CD4-positive, alpha-beta T cell treated with Interleukin-17A for 1 hour (primary cell): ENCODE measurements at places on chromosomes 5 and 9.

- DNase-seq = no peak
Measured at GRCh38 chr9:4980086-4980727, 4.9 kb upstream of the JAK2 start.

DNA sequence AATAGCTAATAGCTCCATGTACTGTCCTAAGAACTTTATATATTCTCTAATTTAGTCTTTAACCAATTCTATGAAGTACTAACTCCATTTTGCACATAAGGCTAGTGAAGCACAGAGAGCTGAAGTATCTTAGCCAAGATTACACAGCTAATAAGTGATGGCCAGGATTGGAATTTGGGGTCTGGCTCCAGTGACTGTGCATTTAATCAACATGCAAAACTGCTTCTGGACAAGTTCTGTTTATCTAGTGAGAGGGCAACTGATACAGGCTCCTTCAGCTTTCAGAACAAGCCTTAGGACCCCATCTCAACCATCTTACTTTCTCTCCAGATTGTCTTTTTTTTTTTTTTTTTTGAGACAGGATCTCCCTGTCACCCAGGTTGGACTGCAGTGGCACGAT, 21.3 kb downstream of the SLC25A25 start:
- no peak for DNase-seq

- peak; percentile 9 for DNase-seq
Measured at GRCh38 chr5:14364576-14365472, 216.8 kb upstream of the OTULINL start.

GRCh38 chr5:18068826-18069225, 434.6 kb downstream of the TAF11L14 start:
- DNase-seq = no peak

- DNase-seq = no peak
Measured at GRCh38 chr5:129460672-129460935, 506 bp downstream of the ADAMTS19 start.

DNA sequence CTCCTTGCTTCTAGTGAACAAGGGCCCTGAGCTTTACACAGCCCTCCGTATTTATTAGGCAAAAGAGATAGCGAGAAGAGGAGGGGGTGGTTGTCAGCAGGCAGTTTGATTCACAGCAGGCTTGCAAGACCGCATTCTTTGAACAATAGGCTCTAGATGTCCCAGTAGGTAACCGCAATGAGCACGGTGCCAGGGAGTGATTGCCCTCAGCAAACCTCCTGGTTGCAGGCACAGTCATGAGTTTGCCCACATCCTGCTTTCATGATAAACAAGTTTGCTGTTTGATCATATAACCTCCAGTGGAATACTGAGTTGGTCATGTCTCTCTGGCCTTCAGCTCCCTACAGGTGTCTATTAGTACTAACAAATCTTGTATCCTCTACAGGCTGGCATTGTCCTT, 66.1 kb downstream of the CACNA1B start:
- no peak for DNase-seq

DNA sequence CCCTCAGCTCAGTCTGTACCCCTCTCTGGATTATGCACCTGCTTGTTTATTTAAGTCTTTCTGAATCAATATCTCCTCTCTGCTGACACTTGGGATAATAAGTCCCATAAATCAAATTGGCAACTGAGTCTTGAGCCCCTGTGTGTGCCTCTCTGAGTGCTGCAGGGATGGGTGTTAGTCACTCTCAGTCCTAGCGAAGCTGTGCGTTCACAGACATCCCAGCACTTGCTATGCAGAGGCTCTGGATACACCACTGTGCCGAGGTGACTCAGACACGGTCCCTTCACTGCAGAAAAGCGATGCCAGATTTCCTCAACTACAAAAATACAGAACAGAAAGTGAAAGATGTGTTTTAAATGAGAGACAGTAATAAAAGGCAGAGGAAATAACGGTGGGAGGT, 4.1 kb upstream of the KCNMB1 start:
- DNase-seq = peak; percentile 31

DNA sequence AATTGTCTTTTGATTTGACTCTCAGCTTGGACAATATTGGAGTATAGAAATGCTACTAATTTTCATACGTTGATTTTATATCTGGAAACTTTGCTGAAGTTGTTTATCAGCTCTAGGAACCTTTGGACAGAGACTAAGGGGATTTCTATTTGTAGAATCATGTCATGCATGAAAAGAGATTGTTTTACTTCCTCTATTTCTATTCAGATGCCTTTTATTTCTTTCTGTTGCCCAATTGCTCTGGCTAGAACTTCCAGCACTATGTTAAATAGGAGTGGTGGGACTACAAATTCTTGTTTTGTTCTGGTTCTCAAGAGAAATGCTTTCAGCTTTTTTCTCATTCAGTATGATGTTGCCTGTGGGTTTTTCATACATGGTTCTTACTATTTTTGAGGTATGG, 112.8 kb upstream of the CDH12 start:
- DNase-seq = no peak

GRCh38 chr5:110727025-110727314, 499 bp upstream of the TMEM232 start:
- DNase-seq = no peak

DNA sequence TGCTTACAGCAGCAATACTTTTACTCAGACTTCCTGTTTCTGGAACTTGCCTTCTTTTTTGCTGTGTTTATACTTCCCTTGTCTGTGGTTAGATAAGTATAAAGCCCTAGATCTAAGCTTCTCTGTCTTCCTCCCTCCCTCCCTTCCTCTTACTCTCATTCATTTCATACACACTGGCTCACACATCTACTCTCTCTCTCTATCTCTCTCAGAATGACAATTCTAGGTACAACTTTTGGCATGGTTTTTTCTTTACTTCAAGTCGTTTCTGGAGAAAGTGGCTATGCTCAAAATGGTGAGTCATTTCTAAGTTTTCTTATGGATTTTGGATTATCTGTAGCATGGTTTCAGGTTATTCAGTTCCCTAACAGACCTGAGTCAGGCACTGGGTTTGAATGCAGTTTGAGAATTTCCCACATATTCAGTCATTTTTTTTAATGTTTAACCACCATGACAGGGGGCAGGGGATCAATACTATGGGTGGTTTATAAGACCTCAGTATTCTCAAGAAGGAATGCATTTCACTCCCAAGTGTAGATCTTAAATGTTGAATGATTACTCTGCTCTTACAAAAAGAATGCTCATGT, at the start of gene IL7R:
TSS of gene IL7R (plus strand) at position 127 of the 587 bp plus-strand sequence. CDS start at position 214, 87 bp downstream.
- DNase-seq = peak; percentile 85

DNA sequence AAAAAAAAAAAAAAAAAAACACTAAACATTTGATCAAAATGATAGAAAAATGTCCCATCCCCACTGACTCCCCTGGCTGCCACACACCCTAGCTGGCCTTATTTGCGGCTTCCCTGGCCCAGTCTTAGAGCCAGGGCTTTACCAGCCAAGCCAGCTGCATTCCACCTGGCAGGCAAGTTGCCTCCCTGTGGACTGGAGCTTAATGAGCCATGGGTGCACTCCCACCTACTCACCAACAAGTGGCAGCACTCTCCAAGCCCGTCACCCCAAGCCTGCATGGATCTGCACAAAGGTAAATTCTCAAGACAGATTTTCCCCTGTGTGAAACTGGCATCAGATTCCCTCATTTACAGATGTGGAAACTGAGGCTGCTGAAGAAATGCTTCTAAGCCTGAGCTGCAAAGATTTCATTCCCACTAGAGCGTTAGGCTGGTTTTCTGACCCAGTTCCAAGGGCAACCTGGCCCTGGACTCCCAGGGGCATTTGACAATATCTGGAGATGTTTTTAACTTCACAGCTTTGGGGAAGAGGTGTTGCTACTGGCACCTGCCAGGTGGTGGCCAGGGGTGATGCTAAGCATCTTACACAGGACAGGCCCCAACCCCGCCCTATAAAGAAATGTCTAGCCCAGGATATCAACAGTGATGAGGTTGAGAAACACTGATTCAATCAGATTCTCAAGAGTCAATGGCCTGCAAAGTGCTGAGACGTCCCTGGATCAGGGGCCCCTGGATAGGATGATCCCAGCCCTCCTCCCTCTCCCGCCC, 21.9 kb upstream of the VDAC1 start:
- peak; percentile 57 for DNase-seq

DNA sequence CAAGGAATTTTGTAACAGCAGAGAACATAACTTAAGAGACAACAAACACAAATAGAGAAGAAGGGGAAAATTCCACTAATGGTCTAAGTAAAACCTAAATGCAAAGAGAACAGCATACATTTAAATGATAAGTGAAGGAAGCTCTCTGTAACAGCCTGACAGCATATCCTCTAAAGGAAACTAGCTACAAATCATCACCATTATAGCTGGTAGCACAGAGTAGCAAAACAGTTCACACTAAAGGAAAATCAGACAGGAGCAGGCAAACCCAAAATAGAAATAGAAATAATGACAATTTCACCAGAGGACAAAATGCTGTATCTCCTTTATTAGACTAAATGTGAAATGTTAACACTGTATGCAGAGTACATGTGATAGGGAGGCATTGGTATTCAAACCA, 532.8 kb downstream of the PTPRD start:
- no peak for DNase-seq

GRCh38 chr9:120862452-120862851, 14.5 kb downstream of the PHF19 start:
- no peak for DNase-seq

GRCh38 chr9:29966247-29966646, 2393.0 kb upstream of the C9orf72 start:
- DNase-seq = no peak

DNA sequence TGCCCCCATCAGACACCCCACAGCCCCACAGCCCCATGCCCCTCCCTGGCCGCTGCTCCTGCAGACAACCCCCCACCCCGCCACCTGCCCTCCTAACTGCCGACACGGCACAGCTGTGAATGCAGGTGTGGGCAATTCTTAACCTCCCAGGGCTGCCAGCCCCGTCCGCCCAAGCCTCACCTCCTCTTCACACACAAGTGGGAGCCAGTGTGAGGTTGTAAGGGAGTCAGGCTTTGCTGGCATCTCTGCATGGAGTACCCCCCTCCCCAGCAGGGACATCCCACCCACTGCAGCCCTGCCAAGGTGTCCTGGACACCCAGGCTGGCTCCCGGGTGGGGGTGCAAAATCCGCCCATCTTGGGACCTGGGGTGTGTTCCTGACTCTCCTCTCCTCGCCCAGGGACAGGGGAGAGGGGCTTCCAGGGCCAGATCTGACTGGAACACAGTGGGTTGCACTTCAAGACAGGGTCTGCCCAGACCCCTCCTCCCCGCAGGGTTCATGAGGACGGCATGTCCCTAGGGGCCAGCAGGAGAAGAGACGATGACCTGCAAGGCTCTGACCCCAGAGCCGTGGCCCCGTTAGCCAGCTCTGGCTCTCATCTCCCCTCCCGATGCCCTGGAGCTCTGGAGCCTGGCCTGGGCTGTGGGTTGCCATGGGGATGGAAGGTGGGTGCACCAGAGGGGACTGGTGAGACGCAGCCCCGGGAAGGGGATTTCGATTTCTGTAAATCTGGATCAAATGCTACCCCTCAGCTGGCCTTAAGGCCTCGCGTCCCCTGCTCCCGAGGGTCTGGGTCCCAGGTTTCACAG, 34.4 kb downstream of the SARDH start:
- DNase-seq = no peak

- DNase-seq = no peak
Measured at GRCh38 chr5:15034379-15034778, 162.8 kb upstream of the ANKH start.

DNA sequence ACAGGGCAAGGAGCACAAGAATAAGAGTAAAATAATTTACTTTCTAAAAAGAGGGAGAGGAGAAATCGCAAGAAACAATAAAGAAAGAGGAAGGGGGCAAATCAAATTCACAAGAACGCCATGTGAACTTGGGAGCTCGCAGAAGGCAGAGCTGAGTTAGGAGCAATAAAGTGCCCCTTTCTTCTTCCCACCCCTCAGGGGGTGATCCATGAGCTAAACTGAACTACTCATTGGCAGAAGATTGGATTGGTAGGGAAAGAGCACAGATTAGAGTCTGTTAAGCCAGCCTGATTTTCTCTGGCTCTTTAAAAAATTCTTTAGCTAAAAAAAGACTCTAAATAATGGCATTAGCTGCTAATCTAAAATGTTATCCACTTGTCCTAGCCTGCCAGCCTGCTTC, 307.5 kb downstream of the EBF1 start:
- DNase-seq = no peak

- peak; percentile 72 for DNase-seq
Measured at GRCh38 chr9:131670247-131671132, 69.4 kb downstream of the RAPGEF1 start.

- DNase-seq = no peak
Measured at GRCh38 chr5:126107381-126107780, 315.8 kb upstream of the GRAMD2B start.

DNA sequence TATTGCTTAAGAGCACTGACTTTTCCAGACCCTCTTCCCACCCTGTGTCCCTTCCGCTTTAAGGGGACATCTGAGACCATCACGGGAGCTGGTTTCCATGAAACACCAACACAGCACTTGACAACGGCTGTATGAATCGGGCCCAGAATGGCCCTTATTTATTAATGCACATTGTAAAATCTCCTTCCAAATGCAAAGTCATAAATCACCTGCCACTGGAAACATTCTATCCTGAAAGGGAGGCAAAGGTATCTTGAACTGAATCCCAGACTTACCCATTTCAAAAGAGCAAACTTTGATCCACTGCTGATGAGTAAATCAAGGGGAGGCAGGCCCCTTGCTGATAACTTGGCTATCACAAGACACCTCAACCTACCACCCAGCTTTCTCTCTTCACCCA, 37.4 kb downstream of the SHB start:
- DNase-seq = no peak

DNA sequence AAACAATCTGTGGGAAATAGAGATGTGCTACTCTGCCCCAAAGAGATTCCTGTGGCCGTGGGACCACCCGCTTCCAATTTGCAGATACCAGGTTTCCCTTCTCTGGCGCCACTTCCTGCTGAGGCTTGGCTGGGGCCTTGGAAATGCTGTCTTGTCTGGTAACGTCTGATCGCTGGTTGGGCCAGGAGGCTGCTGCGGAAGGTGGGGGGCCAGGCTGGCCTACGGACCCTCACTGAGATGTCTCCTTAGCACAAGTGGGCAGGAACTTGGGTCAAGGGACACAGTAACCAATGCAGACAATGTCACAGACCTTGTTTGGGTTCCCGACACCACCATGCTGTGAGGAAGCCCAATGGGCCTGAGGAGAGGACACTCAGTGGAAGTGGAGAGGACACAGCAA, 31.7 kb upstream of the IRX4 start:
- DNase-seq = no peak

DNA sequence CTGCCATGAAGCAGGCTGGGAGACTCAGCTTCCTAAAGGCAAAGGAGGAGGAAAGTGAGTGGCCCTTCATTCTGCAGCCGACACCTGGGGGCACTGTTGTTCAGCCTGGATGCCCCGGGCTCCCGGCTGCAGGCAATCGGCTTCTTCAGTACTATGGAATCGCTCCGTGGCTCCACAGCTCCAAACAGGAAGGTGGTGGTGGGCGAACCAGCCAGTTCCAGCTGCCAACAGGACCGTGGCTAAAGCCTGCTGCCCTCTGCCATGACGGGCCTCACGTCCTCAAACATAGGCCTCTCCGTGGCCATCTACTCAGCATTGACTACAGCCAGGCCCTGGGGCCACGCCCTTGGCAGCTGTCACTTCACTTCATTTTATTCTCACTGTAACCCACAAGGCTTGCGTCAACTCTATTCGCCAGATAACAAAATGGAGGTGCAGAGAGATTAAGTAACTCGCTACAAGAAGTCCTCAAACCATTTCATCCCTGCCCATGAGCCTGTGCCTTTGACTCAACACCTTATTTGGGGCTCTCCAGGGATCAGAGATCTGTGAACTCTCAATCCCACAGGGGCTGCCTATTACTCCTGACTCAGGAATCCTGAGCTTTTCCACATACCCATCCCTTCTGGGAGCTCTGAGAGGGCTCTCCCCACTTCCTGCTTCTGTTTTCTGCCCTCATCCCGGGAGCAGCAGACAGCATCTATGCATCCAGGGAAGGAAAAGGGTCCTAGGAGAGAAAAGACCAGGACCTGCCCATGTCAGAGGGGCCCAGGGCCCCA, 38.0 kb downstream of the PAX5 start:
- peak; percentile 52 for DNase-seq
